ENCODE measurements at places on chromosomes 16 and 17.

- no peak for DNase-seq
These were observed 69.8 kb downstream of the SHISA9 start for GRCh38 chr16:12971241-12971640.

GRCh38 chr17:44202756-44203155 lies 3.1 kb upstream of the ATXN7L3 start:
- no peak for DNase-seq

DNA sequence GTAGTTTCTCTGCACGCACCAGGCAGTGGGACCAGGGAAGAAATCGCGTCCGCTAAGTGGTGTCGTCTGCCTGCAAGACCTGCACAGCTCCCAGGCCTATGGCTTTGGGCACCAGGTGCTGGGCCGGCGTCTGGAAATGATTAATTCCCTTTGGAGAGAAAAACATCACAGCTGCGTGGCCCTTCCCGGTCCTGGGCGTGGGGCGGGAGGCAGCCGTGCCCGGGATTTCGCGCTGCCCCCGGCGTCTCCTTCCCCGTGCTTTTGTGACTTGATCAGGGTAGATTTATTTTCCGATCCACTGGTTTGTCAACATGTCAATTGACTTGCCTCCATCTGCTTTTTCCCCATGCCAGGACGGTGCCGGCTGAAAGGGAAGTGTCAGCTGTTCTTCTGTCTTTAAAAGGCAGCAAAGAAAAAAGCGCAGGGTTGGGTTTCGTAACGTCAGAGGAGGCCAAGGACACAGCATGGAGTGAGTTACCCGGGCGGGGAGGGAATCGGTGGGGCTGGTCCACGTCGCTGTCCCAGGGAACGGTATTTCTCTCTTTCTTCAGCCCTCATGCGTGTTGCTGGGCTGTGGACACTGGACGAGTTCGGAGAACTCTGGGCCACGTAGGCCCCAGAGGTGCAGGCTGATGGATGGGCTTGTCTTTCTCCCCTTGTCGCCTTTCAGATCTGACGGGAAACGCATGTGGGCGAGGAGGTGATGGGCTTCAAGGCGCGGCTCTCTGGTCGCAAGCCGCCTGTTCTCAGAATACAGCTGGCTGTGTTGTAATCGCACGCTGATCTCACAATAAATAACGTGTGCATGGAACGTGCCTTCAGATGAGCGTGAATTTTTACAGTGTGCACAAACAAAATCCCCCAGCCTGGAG lies 188.1 kb upstream of the ZNF469 start:
- no peak for DNase-seq

DNA sequence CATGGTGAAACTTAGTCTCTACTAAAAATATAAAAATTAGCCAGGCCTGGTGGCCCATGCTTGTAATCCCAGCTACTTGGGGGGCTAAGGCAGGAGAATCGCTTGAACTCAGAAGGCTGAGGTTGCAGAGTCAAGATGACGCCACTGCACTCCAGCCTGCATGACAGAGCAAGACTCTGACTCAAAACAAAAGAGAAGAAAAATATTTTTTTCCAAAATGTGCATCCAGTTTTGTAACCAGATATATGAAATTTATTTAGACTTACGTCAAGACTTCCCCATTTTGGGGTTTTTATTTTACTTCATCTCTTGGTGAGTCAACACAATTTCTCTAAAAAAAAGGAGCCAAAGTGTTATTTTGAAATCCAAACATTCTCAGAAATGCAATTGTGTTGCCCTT lies 5.5 kb upstream of the TM4SF5 start:
- no peak for DNase-seq

- peak; percentile 55 for DNase-seq
These were observed 527 bp upstream of the MGAT5B start for GRCh38 chr17:76867578-76868175.

DNA sequence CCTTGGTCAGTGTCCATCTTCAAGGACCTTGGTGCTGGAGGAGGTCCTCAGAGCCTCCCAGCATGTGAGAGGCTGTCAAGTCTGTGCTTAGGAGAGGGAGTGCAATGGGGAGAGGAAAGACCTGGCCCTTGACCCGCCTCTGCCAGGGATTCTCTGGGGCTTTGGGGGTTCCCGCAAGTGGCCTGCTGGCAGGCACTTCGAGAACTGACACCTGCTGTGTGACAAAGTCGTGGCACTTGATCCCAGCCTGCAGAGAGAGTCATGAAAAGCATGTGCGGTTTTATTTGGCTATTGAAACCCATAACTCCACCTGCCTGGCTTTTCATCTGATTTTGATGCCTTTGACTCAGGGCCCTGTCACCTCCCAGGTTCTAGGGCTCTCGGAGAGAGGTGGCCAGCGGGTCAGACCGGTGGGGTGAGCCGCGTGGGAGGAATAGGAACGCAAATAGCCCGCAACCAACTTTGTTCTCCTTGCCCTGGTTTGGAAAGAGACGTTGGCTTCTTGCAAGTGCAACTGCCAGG lies 42.8 kb upstream of the GSE1 start:
- DNase-seq: no peak

- no peak for DNase-seq
These were observed 2.0 kb downstream of the ROGDI start for GRCh38 chr16:4800290-4801041.

- no peak for DNase-seq
These were observed 17.2 kb downstream of the PRKCB start for GRCh38 chr16:23852794-23853562.

- no peak for DNase-seq
These were observed 19.7 kb upstream of the BRD7 start for GRCh38 chr16:50388496-50388895.

- no peak for DNase-seq
These were observed 839 bp downstream of the NKD1 start for GRCh38 chr16:50548909-50549560.

GRCh38 chr16:78628461-78629045 lies 529.1 kb downstream of the WWOX start:
- no peak for DNase-seq

DNA sequence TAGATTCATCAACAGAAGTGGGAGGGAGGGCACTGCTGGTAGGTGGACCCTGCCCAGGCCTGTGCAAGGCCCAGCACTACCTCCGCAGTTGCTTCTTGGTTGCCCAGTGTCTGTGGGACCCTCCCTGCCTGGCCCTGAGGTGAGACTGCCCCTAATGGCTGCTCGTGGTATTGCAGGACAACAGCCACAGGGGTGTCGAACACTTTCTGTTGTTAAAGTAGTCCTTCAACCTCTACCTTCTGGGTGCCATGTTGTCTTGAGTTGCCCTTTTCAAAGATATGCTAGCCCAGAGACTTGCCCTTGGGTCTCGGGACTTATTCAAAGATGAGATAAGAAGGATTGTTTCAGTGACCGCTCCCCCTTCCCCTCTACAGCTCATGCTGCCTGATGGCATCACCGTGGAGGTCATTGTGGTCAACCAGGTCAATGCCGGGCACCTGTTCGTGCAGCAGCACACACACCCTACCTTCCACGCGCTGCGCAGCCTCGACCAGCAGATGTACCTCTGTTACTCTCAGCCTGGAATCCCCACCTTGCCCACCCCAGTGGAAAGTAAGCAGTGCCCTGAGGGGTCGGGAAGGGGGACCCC lies 29.1 kb downstream of the AKAP1 start:
- DNase-seq: peak; percentile 3

DNA sequence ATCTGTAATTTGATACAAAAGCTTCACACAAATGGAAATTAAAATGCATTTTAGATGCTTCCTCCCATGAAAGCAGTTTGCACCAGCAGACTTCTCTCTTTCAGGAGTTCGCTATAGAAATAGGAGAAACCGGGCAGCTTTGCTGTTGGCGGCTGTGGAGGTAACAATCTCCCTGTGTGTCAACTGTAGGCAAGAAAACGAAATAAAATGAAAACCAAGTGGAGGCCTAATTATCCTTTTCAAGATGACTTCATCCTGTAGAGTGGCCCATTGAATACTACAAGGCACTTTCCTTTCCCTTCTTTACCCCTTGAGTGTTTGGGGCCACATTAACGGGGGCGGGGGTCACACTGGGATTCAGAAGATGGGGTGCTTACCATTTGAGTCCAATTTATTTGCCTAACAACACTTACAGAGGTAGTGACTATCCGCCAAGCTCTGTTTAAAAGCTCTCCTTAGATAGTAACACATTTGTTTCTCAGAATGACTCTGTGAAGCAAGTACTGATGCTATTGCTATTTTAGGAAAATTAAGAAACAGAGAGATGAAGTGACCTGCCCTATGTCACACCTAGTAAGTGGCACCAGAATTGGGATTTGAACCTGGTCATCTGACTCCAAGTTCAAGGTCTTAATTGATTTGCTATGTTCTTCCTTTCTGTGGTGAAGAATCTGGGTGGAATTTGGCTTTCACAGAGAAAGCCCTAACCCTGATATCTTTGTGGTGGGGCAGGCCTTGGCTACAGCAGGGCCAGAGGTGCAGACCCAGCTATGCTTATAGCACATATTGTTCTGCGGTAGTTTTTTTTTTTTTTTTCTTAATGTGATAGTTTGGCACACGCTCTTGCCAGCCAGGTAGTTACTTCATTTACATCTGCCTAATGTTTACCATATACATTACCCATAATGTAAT lies 125.5 kb upstream of the MPHOSPH6 start:
- no peak for DNase-seq

- DNase-seq: peak; percentile 10
These were observed 5.3 kb upstream of the C16orf74 start for GRCh38 chr16:85755929-85756768.

- DNase-seq: peak; percentile 95
These were observed 113.3 kb downstream of the FTO start for GRCh38 chr16:53817117-53817755.

DNA sequence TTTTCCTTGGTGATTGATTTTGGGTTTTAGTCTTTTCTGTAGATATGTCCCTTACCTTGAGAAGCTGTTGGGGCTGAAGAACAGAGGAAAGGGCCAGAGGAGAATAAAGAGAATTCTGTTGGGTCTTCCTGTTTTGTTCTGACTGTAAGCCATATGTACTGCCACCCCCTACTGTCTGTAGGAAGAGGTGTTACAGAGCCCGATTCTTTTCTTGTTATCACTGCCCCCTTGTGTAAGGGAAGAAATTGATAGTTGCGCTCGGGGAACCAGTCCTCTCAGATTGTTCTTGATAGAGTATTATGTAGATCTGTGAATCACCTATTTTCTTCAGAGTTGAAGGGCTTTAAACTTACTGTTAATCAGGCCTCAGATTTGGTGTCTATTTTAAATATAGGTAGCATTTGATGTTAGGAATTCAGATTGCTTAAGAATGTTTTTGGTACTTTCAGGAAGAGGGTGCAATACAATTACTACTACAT lies 2.4 kb downstream of the TANC2 start:
- peak; percentile 93 for DNase-seq

- DNase-seq: no peak
These were observed 333.5 kb downstream of the NPIPA8 start for GRCh38 chr16:18003033-18003432.

- no peak for DNase-seq
These were observed 162.6 kb downstream of the SALL1 start for GRCh38 chr16:50988441-50988840.

GRCh38 chr16:50881331-50881830 lies 139.5 kb downstream of the CYLD start:
- DNase-seq: no peak

GRCh38 chr16:287981-288920 lies 5.3 kb downstream of the PDIA2 start:
- DNase-seq: no peak

DNA sequence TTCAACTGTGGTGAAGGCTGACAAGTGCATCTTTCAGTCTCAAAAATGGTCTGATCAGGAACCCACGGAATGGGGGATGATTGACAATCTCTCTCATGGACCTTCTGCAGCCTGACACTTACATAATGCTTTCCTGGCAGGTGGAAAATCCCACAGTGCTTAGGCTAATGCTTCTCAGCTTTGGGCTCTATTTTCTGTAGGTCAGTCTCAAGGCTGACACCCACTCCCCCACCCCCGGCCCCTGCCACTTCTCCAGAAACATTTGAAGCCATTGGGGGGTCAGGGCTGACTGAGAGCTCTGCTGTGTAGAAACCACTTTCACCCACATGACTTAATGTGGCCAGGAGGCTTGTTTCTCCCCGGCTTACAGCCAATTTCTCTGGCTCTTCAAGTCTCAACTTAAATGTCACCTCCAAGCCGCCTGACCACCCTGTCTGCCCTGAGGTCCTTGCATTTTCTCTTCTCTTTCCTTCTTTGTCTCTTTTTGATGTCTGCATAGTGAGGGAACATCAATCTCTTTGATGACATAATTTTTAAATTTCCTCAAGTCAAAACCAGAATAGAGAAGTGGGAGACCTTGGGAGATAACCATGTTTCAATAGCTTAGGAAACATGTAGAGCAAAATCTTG lies 16.7 kb upstream of the IRF8 start:
- no peak for DNase-seq

GRCh38 chr17:17269926-17270773 lies 10.9 kb downstream of the COPS3 start:
- DNase-seq: no peak

DNA sequence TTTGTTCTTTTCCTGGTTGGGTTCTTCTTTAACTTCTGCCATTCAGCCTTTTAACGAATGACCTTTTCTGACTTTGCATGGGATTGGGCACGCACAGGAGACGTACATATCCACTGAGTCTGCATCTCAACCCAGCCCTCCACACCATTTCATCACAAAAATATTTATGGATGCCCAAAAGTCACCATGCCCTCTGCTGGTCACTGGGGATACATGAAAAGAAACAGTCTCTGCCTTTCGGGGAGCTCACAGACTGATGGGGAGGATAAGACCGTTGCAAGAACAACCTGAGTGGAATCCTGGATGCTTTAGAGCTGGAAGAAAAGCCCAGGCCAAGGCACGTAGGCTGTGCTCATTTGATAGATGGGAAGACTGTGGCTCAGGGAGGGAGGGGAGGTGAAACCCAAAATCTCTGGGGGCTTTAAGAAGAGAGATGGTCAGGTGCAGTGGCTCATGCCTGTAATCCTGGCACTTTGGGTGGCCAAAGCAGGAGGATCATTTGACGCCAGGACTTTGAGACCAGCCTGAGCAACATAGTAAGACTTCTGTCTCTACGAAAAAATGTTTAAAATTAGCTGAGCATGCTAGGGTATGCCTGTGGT lies 7.9 kb upstream of the MT2A start:
- peak; percentile 68 for DNase-seq

DNA sequence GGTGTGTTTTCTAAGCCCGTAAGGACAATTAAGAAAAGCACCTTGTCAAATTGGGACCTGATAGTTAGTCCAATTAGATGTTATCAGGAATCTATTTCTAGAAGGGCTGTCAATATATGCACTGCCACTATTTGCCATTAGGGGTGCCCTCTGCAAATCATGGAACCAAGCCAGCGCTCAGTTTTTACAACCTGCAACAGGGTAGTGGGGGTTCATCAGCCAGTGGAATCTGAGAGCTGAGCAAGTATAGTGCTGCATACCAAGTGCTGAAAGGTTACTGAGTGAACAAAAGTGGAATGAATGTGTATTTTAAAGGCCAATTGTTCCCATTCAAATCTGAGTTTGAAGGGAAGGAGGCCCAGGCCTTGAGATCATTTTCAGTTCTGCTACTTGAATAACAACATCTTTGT lies 10.4 kb downstream of the PRR11 start:
- peak; percentile 52 for DNase-seq

DNA sequence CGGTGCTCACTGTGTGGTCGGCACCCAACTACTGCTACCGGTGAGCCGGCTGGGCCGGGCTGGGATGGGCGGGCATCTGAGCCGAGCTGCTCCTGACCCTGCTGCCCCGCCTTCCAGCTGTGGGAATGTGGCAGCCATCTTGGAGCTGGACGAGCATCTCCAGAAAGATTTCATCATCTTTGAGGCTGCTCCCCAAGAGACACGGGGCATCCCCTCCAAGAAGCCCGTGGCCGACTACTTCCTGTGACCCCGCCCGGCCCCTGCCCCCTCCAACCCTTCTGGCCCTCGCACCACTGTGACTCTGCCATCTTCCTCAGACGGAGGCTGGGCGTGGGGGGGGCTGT lies 6.9 kb downstream of the TBX6 start:
- DNase-seq: no peak
